ENCODE measurements at places on chromosomes 6 and 20. TPM values are rescaled to one million over a fixed set of nuclear protein-coding genes. Genes with fewer than 3 reads are reported as not detected.
A peak's percentile ranks its signal among the peaks of the same experiment; 100 is the strongest.

DNA sequence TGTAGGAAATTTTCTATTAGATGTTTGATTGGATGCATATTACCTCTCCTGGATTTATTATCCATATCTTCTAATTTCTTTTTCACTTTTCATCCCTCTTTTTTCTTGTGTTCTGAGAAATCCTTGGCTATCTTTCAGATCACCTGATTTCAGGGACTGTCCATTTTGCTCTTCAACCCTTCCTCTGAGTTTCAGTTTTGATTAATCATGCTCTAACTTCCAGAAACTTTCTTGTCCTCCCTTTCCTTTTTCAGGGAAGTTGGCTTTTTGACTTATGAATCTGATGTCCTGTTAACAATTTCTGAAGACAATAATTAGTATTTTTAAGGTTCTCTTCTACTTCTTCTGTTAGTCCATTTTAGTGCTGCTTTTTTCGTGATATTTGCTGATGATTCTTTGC, 79.1 kb downstream of the FKBP5 start:
- H3K27ac ChIP-seq, result peak overlapping the region; percentile 44
- no peak overlapping the region for H3K4me3 ChIP-seq
- H3K36me3 ChIP-seq, result no peaks in the 10 kb centered on the region
- no peak for DNase-seq
- peaks cover 16% of the 10 kb centered on the region for H3K4me1 ChIP-seq
- H3K27me3 ChIP-seq, result no peaks in the 10 kb centered on the region

DNA sequence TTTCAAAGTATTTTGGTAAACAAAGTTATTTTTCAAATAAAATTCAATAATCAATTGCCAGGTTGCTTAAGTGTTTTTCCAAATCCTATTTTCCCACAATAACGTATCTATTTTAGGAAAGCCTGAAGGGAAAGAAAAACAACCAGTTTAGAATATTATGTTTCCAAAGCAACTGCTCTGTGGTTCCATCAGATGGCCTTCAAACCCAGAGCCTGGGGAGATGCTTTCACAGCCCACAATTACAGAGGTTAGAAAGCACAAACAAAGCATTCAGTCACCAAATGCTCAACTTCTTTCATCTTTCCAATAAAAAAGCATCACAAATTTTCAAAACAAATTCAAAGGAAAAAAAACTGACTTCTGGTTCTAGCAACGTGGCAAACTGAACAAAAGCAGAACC, 66.0 kb downstream of the ELOVL5 start:
- peak overlapping the region; percentile 66 for H3K27ac ChIP-seq
- no peaks in the 10 kb centered on the region for H3K36me3 ChIP-seq
- DNase-seq, result no peak
- H3K4me3 ChIP-seq, result no peak overlapping the region

GRCh38 chr6:116451916-116452315, 9.3 kb upstream of the CALHM6 start:
- H3K36me3 ChIP-seq, result no peaks in the 10 kb centered on the region
- no peaks in the 10 kb centered on the region for H3K4me1 ChIP-seq
- no peaks in the 10 kb centered on the region for H3K27me3 ChIP-seq

DNA sequence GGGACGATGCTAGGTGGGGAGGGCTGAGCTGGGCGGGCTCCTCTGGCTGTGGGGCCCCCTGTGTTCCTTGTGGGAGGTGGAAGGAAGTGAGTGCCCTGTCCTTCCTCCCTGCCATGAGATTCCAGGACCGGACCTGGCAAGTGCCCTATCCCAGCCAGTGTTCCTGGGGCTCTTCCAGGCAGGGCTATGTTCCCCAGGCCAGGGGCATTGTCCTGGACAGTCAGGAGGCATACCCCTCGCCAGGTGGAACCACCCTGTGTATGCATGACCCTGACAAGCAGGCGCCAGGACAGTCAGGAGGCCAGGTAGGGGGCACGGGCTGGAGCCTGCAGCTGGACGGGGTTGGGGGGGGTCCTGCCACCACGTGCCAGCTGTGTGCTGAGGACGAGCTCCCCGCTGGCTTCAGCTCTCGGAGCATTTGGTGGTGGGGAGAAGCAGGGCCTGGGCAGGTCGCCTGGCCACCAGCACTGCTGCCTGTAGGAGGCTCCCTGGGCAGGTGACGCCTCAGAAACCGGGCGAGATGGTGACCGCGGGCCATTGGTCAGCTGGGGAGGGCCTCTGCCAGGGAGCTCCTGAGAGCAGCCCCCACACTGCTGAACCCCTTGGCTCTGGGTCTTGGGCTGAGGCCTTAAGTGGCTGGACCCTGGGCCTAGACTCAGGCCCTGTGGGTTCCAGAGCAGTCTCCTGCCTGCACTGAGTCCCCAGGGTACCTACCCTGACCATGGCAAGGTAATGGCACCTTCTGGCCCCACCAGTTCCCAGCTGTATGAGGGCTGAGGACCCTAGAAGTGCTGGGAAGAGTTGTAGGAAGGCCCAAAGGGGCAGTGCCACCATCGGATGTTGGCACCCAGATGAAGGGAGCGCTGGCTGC, 694 bp downstream of the SLC17A9 start:
- H3K4me3 ChIP-seq, result no peak overlapping the region
- H3K36me3 ChIP-seq, result no peaks in the 10 kb centered on the region
- H3K27ac ChIP-seq, result peak overlapping the region; percentile 90
- DNase-seq, result no peak
- H3K27me3 ChIP-seq, result no peaks in the 10 kb centered on the region

- no peak overlapping the region for H3K4me3 ChIP-seq
- no peaks in the 10 kb centered on the region for H3K27me3 ChIP-seq
- no peak for DNase-seq
Measured at GRCh38 chr6:35413911-35414310, 38.2 kb upstream of the FANCE start.

- no peak overlapping the region for H3K4me3 ChIP-seq
- no peaks in the 10 kb centered on the region for H3K36me3 ChIP-seq
- H3K4me1 ChIP-seq, result no peaks in the 10 kb centered on the region
- no peaks in the 10 kb centered on the region for H3K27me3 ChIP-seq
- H3K27ac ChIP-seq, result no peak overlapping the region
Measured at GRCh38 chr6:107421696-107422256, 37.6 kb downstream of the PDSS2 start.

GRCh38 chr6:149889326-149889725, 8.6 kb downstream of the RAET1E start:
- no peak overlapping the region for H3K4me3 ChIP-seq
- H3K36me3 ChIP-seq, result no peaks in the 10 kb centered on the region
- no peaks in the 10 kb centered on the region for H3K4me1 ChIP-seq
- no peaks in the 10 kb centered on the region for H3K27me3 ChIP-seq
- H3K27ac ChIP-seq, result no peak overlapping the region

DNA sequence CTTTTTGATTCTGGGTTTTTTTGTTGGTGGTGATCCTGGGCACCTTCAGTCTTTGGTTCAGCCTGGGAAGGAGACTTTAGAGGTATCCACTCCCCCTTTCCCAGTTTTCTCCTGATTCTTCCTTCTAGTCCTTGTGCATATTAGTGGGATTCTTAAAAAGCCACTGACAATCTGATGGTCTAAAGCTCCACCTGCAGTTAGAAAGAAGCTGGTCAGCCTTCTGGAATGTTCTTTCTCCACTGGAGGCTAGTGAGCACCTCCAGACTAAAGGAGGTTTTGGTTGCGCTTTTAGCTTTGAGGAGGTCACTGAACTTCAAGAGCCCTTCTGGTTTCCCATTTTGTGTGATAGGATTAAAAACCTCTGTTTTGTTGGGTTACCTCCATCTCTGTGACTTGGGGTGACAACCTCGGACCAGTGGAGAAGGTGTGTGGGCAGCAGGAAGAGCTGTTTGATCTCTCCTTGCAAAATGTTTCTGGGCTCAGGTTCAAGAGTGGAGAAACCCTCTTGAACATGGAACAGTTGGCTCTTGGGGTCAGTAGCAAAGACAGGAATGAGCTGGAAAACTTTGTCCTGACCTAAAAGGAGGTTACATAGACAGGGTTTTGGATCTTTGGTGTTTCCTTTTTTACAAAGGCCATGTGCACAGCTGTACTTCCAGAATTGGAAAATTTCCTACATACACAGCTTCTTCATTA, 29.0 kb downstream of the JARID2 start:
- H3K27me3 ChIP-seq, result no peaks in the 10 kb centered on the region
- H3K4me3 ChIP-seq, result no peak overlapping the region
- DNase-seq, result no peak
- no peaks in the 10 kb centered on the region for H3K36me3 ChIP-seq
- no peak overlapping the region for H3K27ac ChIP-seq

DNA sequence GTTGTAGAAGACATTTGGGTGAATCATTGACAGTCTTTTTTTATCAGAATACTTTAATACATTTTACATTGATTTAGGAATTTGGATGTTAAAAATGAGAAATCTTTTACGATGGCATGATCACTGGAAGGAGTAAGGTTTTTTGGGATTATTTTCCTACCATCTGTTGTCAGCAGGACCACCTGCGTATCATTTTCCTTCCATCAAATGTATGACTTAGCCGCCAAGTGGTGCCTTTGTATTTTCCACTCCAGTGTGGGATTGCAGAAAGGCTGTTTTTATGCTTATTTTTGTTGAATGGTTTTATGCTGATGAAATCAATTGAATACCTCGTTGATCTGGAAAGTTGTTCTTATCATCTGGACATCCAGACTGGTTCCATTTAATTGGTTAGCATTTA, 35.8 kb downstream of the AKAP12 start:
- H3K4me1 ChIP-seq, result no peaks in the 10 kb centered on the region
- no peak overlapping the region for H3K4me3 ChIP-seq
- no peak overlapping the region for H3K27ac ChIP-seq
- no peaks in the 10 kb centered on the region for H3K27me3 ChIP-seq

GRCh38 chr6:148445620-148446019, 103.0 kb downstream of the SASH1 start:
- DNase-seq, result no peak
- H3K27me3 ChIP-seq, result no peaks in the 10 kb centered on the region
- H3K27ac ChIP-seq, result no peak overlapping the region
- no peaks in the 10 kb centered on the region for H3K36me3 ChIP-seq

DNA sequence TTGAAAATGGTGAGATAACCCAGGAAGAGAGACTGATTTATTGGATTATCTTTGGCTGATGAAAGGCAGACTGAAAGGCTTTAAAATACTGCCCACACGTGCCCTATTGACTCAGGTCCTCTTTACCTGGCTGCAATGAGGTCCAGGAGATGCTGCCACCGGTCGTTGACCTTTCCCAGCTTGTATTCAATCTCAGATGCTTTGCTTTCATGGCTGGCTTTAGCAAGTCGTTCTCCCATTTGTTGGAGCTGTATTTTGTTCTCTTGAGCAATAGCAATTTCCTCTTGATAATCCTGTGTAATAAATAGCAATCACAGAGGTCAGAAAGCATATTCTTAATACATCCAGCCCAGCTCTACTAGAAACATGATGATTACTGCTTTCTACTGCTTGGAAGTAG, 368.8 kb downstream of the ESR1 start:
- H3K4me1 ChIP-seq, result no peaks in the 10 kb centered on the region
- H3K27me3 ChIP-seq, result no peaks in the 10 kb centered on the region
- H3K4me3 ChIP-seq, result no peak overlapping the region
- H3K27ac ChIP-seq, result no peak overlapping the region
- H3K36me3 ChIP-seq, result no peaks in the 10 kb centered on the region

GRCh38 chr6:38054527-38055202, 235.1 kb downstream of the ZFAND3 start:
- no peaks in the 10 kb centered on the region for H3K4me1 ChIP-seq
- no peaks in the 10 kb centered on the region for H3K36me3 ChIP-seq
- no peak for DNase-seq
- no peaks in the 10 kb centered on the region for H3K27me3 ChIP-seq
- H3K4me3 ChIP-seq, result no peak overlapping the region
- H3K27ac ChIP-seq, result no peak overlapping the region

GRCh38 chr6:73538116-73538779, 17.4 kb upstream of the EEF1A1 start:
- H3K36me3 ChIP-seq, result no peaks in the 10 kb centered on the region
- no peak overlapping the region for H3K4me3 ChIP-seq
- no peaks in the 10 kb centered on the region for H3K4me1 ChIP-seq
- H3K27ac ChIP-seq, result no peak overlapping the region
- no peak for DNase-seq

DNA sequence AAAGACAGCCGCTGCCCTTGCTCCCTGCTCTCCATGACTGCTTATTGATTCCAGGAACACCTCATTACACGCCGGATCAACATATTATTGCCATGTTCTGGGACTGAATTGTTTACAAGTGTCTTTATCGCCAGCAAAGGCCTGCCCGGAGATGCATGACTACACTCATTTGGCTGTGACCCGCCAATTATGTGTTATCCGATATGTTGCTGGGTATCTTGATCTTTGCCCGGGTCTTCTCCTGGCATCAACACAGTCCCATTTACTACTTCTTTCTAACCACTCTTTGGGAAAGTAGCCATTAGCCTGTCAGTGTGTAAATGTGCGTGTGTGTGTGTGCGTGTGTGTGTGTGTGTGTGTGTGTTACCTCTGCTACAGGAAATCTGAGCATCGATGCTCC, 15.4 kb downstream of the LINC00237 start:
- H3K27ac ChIP-seq, result no peak overlapping the region
- H3K4me1 ChIP-seq, result peaks cover 2% of the 10 kb centered on the region
- no peaks in the 10 kb centered on the region for H3K27me3 ChIP-seq

- no peak overlapping the region for H3K27ac ChIP-seq
- no peaks in the 10 kb centered on the region for H3K27me3 ChIP-seq
- H3K4me1 ChIP-seq, result peaks cover 22% of the 10 kb centered on the region
- no peak for DNase-seq
Measured at GRCh38 chr20:44471481-44471882, 4.2 kb upstream of the TTPAL start.

DNA sequence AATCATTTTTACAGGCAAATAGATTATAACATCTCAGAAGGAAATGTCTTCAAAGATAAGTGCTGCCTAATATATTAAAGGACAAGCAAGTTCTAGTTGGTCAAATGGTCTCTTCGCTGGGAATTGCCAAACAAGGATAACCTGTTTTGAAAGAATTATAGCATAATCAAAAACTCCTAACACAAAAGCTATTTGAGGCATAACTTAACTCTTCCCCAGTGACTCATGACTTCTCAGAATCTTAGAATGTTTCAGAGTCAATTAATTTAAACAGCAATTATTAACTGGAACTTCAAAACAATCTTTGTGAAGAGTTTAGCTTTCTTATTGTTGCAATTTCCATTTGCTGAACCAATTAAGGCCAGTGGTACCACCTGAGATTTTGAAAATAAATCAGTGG, 126.6 kb downstream of the MTFR2 start:
- no peak overlapping the region for H3K27ac ChIP-seq
- H3K4me1 ChIP-seq, result no peaks in the 10 kb centered on the region
- no peaks in the 10 kb centered on the region for H3K36me3 ChIP-seq
- no peaks in the 10 kb centered on the region for H3K27me3 ChIP-seq
- DNase-seq, result no peak
- H3K4me3 ChIP-seq, result no peak overlapping the region

DNA sequence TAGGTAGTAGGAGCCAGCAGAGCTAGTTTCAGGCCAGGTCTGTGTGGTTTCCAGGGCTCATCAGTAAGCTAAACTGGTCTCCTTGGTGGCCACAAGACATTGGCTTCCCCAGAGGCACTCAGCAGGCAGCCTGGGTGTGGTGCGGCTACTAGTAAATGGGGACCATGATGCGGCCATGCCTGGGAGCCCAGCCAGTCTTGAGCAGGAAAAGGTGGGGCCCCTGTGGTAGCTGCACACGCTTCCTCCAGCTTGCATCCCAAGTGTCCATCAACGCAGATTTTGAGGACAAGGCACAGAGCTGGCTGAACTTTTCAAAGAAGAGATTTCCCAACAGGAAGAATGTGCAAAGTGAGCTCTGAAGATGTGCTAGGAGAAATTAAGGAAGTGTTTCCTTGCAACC, 107.4 kb upstream of the NAA20 start:
- H3K36me3 ChIP-seq, result no peaks in the 10 kb centered on the region
- no peak overlapping the region for H3K4me3 ChIP-seq
- peak; percentile 45 for DNase-seq
- H3K4me1 ChIP-seq, result no peaks in the 10 kb centered on the region

Gene LCA5
- total RNA-seq, result 17.7 TPM

Gene BMP5
- total RNA-seq, result 0.06 TPM

Gene IGF2R
- 109 TPM for total RNA-seq

Gene HCRTR2
- total RNA-seq, result 0.50 TPM

Gene TMEM217
- total RNA-seq, result 16.2 TPM

Gene SMLR1
- 0.31 TPM for total RNA-seq

Gene GGTLC1
- total RNA-seq, result 13.4 TPM

Gene LPA
- 2.4 TPM for total RNA-seq

Gene ACSS2
- 58.2 TPM for total RNA-seq

Gene BTN1A1
- 0.31 TPM for total RNA-seq

All from testis (tissue), 5 donors.